NCI-H748 treated with DMSO at 0.1 percent for 48 hours (cell line): ENCODE measurements at places on chromosomes 2 and 18.
A peak's percentile ranks its signal among the peaks of the same experiment; 100 is the strongest.

- DNase-seq, result peak; percentile 39
Observed at GRCh38 chr2:234544659-234545611, 48.1 kb upstream of the ARL4C start.

GRCh38 chr2:128789776-128790455 is 471.2 kb upstream of the HS6ST1 start:
- no peak for DNase-seq

- no peak for DNase-seq
Observed at GRCh38 chr18:9755615-9756014, 47.5 kb downstream of the RAB31 start.

- no peak for DNase-seq
Observed at GRCh38 chr2:227759411-227760118, 13.9 kb downstream of the SCYGR8 start.

DNA sequence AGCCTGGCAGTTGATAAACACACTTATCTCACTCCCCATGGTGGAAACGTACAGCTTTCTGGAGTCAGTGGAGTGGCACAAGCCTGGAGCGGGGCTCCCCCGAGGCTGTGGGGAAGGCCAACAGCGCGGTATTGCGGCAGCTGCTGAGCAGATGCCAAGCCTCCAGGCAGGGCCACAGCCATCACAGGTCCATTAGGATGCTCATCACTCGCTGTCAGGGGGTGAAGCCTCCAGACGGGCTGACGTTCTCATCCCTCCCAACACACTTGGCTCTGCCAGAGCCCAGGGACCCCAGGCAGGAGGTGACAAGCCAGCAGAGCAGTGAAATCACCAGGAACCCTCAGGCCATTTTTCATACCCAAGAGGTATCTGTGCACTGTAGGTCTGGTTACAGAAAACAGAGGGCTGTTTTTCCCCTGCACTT is 529.2 kb upstream of the KLHL29 start:
- no peak for DNase-seq
